Heart right ventricle (tissue), 16 donors: ENCODE measurements at places on chromosomes 3 and 15. TPM values are rescaled to one million over a fixed set of nuclear protein-coding genes. Genes with fewer than 3 reads are reported as not detected.

The HTR3E gene
- total RNA-seq, result not detected

The MNS1 gene
- total RNA-seq, result 1.1 TPM

The CYP19A1 gene
- not detected for total RNA-seq

The FES gene
- 8.6 TPM for total RNA-seq

The CLDN16 gene
- total RNA-seq, result not detected

The REC114 gene
- total RNA-seq, result 0.52 TPM

The ARHGAP11A gene
- total RNA-seq, result 3.7 TPM
